Tibial nerve (tissue), 4 donors: ENCODE measurements at places on chromosomes 2 and 18.

- DNase-seq = no peak
These were observed 99.5 kb upstream of the EPAS1 start for GRCh38 chr2:46197672-46198071.

DNA sequence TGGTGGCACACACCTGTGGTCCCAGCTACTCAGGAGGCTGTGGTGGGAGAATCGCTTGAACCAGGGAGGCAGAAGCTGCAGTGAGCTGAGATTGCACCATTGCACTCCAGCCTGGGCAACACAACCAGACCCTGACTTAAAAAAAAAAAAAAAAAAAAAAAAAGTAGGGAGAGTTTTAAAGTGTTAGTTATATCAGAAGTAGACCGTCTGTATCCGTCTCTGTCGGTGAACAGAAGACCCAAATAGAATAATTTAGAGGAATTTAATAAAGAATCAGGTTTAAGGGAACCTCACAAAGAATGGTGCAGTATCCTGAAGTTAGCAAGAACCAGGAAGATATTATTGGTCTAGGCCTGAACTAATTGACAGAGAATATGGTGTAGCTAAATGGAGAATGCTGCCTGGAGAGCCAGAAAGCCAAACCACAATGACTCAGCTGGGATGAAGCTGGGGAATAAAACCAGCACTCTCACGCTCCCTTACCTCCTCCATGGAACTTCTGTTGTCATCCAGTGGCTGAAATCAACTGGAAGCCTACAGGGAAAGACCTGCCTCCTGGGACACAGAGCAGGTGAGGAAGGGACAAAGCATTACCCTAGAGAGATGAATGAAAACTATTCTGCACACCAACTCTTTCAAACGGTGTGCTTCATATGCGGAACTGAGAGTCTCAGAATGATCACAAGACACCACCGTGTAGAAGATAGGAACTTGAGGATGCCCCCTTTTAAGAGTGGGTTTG lies 39.1 kb upstream of the PLEKHM3 start:
- no peak for DNase-seq

- no peak for DNase-seq
These were observed 354.0 kb downstream of the CCDC85A start for GRCh38 chr2:56537756-56538155.

- DNase-seq = no peak
These were observed 203.2 kb downstream of the GULP1 start for GRCh38 chr2:188494906-188495305.

GRCh38 chr2:190849774-190850173 lies 30.8 kb upstream of the GLS start:
- DNase-seq = no peak

- no peak for DNase-seq
These were observed 20.1 kb upstream of the ALLC start for GRCh38 chr2:3637692-3638455.

GRCh38 chr2:33620-34019 lies 12.7 kb downstream of the FAM110C start:
- no peak for DNase-seq

DNA sequence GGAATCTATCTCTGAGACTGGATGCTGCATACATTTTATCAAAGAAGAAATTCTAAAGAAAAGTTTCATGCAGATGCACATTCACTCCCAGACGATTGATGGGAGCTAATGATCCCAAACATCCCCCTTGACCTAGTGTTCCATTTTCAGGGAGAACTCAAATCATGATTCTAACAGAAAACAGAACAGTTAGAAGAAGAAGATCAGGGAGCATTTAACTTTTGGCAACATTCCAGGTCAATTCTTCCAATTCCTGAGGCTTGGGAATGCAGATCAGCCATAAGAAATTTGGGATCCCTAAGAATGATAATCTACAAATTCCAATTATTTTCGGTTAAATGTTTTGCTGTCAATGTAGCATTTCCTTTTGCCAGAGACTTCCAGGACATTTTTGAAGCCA lies 96.6 kb downstream of the CPO start:
- no peak for DNase-seq

DNA sequence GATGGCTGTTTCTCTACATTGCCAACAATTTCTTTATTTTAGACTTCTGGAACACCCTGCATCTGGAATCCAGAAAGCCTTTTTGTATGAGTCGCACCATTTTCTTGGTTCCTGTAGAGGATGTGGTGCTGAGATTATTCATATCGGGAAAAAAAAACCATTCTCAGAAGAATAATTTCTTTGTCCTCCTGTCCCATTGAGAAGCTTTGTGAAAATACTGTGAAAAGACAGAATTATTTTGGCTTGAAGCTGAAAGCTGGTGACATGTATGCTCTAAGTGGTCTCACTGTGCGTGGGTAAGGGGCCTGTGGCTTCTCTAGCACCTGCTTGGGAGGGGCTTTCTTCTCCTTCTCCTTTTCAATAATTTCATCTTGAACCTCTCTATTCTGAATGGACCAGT lies 138.4 kb downstream of the FAM210A start:
- no peak for DNase-seq

DNA sequence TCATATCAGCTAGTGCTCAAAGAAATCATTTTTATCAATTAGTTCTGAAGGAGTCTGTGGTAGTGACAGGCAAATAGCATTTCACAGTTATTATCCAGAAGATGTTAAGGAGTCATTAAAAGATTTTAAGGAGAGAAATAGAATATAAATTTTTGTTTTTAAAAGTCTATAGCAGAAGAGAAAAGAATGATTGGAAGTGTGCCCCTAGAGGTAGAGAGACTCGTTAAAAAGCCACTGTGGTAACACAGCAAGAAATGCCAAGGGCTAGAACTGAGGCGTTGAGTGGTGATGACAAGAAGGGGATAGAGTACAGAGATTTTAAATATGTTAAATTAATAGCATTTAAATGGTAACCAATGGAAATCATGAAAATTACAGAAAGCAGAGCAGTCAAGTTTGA lies 78.3 kb downstream of the VWC2L start:
- no peak for DNase-seq
